ENCODE measurements at places on chromosomes 1 and 21.
A peak's percentile ranks its signal among the peaks of the same experiment; 100 is the strongest.

DNA sequence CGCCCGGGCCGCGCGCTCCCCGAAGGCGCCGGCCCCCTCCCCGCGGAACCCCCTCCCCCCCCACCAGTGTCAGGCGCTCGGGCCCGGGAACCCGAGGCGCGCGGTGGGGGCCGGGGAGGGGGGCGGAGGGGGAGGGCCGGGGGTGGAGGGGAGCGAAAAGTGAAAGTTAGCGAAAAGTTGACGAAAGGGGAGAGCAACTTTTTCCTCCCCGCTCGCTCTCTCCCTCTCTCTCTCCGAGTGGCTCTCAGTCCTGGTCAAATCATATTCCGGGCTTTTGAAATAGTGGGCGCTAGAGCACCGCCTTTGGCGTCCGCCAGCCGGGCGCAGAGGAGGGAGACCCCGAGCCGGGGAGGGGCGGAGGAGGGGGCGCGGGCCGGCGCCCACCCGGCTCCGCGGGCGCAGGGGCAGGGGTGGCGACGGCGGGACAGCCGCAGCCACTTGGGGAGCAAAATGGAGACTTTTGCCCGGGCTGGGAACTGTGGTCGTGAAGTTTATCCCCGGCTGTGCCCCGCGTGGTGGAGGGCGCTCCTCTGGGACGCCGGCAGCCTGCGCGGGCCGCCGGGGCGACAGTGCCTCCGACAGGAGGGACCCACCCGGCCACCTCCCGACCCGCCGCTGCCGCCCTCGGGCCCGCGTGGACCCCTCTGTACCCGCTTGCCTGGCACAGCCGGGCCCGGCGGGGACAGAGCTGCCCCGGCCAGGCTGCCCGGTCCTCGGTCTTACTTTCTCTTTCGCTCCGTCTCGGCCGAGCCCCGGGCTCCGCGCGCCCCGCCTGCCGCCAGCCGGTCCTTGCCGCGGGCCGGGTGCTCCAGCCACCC, 697 bp downstream of the PRDM16 start:
- no peak for DNase-seq

- no peak for DNase-seq
These were observed 396.4 kb upstream of the VAMP3 start for GRCh38 chr1:7374563-7375160.

- no peak for DNase-seq
These were observed 1.3 kb downstream of the NPHP4 start for GRCh38 chr1:5990913-5991312.

DNA sequence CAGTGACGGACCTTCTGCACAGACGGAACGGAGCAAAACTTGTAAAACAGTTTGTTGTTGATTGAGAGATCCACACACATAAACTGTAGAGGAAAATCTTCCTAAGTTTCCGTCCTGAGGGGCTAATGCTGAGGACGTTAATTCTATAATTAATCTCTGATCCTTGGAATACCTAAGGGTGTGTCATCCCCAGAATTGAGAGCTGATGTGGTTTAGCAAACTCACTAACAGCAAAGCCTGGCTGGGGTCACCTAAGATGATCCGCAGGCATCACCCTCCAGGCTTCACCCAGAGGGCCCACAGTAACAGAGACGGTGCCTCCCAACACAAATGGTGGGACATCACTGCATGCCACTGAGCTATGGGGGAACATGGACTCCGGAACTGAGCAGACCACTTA, 97.5 kb downstream of the SMYD2 start:
- DNase-seq = no peak

DNA sequence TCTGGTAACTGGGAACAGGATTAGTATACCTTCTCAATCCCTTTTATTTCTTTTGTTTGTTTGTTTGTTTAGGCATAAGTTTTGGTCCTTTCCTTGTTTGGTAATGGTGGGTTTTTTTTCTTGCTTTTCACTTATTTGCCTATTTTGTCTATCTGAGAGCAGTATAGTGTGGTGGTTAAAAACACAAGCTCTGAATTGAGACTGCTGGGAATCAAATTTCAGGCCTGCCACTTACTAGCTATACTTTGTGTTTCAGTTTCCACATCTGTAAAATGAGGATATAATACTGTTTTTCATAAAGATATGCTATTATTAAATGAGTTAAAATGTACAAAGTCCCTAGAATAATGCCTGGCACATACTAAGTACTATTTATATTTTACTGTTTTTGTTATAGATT, 81.6 kb upstream of the IVNS1ABP start:
- DNase-seq = no peak

- DNase-seq = no peak
These were observed 221.9 kb upstream of the DMRTA2 start for GRCh38 chr1:50645139-50645538.

GRCh38 chr1:174884038-174884437, 115.7 kb upstream of the CACYBP start:
- DNase-seq = no peak

GRCh38 chr1:66552829-66553228, 18.9 kb downstream of the SGIP1 start:
- DNase-seq = no peak

DNA sequence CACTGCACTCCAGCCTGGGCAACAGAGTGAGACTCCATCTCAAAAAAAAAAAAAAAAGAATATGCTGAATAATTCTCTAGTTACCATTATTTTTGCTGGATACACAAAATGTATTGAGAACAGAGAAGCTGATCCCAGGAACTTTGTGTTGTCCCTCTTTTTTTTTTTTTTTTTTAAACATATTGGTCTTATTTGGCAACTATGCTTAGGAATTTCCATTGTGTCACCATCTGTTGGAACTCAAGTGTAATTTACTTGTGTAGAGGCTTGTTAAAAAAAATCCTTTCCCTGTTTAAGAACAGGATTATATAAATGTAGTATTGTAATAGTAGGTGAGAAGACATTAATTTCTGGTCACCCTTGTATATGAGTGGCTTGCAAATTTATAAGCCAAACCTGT, 28.6 kb downstream of the CAMSAP2 start:
- DNase-seq = no peak

DNA sequence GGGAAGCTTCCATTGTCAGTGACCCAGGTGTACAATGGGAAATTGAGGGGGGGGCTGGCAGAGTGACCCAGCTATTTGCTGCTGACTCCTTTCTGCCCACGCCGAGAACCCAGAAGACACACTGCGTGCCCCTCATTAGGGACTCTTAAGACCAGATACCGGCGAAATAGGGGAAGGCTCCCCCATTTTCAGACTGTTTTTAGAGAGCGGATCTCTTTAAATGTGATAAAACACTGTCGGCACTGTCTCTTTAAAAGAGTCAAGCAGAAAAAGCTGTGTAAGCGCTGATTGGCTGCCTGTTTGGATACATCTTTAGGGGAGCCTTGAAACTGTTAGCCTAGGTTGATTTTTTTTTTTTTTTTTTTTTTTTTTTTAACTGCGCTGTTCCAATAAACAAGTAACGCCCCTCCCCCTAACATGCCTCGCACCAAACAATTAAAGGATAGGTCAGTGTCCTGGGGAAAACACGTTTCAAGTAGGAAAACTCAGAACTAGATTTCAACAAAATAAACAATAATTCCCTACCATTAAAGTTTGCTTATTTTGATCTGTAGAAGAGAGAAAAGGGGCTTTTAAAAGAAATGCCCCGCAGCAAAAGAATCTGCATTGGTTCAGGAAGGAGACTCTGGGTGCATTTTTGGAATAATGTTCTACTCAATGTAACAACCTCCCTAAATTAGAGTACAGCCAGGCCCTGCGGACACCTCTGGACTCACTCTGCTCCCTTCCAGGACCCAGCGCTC, 1.4 kb upstream of the SSBP3 start:
- peak; percentile 51 for DNase-seq

GRCh38 chr21:32001390-32001789, 128.6 kb downstream of the HUNK start:
- DNase-seq = no peak

GRCh38 chr1:88399690-88400089, 284.4 kb upstream of the PKN2 start:
- no peak for DNase-seq

DNA sequence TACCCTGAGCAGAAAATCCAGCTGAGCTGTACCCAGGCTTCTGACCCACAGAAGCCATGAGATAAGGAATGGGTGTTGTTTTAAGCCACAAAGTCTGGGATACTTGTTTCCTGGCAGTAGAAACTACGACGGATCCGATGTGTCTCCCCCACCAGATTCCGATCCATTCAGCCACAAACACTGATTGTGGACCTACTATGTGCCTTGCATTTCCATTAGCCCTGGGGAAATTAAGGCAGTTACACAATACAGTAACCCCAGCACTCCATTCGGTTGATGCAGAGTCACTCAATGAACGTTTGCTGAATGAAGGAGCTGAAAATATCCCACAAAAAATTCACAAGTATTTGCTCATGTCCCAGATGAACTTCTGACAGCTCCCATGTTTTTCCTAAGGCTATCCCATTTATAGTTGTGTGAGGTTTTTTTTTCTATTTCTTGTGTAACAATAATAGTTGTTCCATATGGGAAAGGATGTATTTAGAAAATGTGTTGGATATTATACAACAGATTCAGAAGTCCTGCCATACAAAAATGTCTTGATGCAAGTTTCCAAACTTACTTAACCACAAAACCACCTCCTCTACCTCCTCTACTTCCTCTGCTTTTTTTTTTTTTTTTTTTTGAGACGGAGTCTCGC, 29.6 kb upstream of the KAZN start:
- no peak for DNase-seq

DNA sequence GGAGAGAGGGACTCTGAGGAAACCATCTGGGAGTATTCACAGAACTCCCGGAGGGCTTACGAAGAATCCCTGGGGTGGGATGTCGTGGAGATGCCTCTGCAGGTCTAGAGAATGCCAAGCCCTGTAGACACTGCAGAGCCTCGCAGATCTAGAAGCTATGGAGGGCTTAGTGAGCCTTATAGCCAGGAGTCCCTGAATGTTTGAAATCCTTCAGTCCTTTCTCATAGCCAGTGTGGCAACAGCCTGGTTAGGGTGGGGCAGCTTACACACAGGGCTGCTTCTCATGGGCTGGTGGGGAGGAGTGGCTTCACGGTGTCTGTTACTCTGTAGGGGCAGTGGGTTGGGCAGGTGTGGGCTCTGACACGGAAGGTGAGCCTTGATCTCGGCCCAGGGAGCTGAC, 44.2 kb upstream of the KDM4A start:
- no peak for DNase-seq

DNA sequence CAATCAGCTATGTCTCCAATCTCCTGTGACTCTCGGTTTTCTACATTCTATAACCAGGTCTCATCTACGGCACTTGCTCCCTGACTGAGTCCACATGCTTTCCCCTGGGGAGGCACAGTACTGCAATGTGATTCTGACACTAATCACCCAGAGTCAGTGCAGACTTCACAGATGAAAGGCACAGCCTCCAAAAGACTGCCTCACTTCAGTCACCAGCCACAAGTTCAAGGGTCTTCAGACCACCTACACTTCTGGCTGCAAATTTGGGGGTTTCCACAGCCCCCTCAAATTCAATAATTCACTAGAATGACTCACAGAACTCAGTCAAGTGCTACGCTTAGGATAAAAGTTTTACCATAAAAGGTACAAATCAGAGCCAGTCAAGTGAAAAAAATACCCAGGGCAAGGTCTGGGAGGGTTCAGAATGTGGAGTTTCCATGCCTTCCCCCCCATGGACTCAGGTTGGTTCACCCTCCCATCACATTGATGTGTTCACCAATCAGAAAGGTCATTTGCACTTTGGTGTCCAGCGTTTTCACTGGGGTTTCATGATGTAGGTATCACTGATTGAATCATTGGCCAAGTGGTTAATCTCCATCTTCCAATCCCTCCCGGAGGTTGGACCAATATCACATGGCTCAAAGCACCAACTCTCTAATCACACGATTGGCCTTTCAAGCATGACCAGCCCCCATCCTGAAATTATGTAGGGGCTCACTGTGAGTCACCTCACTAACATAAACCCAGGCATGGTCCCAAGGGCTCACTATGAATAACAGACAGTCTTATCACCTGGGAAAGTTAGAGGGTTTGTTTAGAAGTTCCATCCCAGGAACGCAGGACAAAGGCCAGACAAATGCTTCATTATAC, 182.9 kb upstream of the CAMK1G start:
- DNase-seq = no peak

DNA sequence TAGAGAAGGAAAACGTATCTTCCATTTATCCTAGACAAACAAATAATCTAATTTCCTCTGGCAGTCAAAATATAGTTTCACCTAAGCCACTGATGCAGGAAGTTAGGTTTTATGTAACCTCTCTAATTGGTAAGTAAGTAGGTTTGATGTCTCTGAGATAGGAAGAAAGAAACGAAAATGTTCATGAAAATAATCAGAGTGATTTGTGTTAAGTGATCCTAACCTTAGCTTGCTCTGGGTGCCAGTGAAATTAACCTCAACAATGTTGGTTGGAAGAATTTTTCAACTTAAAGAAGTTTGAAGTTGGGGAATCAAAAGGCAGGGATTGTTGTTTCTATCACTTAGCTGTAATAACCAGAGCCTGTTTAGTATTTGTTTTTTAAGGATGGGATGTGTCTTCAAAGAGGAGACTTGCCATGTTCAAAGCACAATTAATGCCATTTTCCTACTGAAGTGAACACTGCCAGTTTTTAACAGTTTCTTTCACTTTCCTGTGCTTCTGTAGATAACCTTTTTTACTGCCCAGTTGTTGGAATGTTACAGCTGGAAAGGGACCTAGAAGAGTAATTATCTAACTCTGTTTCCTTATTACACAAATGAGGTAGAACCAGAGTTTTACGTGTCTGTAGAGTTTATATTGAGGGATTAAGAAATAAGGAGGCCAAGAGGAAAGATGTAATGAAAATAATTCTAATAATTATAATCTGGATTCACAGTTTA, 18.4 kb downstream of the HIPK1 start:
- no peak for DNase-seq

DNA sequence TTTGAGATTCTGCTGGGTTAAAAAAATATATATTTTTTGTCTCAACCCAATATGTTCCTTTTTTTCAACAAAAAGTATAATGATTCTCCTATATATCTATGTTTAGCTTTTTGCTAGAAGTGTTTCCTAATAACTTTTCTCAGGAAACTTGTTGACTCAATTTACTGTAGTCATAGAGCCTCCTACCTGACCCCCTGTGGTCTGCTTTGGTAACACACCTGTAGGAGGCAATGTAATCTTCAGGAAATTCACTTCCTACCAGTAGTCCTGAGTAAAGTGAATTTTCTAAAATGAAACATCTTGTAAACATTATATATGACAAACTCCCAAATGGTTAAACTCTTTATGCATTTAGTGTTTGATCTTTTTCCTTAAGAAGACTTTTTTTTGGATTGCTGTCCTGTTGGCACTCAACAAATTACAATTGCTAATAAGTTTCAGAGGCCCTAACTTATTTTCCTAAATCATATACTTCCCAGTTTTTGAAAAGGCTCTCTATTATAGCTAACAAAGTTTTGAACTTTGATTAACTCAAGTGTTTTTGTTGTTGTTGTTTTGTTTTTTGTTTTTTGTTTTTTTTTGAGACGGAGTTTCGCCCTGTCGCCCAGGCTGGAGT, 118.3 kb downstream of the OLFML2B start:
- DNase-seq = no peak

Data from activated gamma-delta T cell treated with anti-CD3 and anti-CD28 coated beads, Interleukin-2, amount 50 U/mL, for 16 hours (primary cell).